CD4-positive, alpha-beta T cell treated with Interleukin-17A for 1 hour (primary cell): ENCODE measurements at places on chromosomes 3 and 15.
A peak's percentile ranks its signal among the peaks of the same experiment; 100 is the strongest.

GRCh38 chr15:52804526-52805081, 14.5 kb upstream of the ONECUT1 start:
- no peak for DNase-seq

- no peak for DNase-seq
These were observed 143.0 kb upstream of the CTDSPL start for GRCh38 chr3:37718632-37719031.

- DNase-seq = no peak
These were observed 143.0 kb downstream of the TNIK start for GRCh38 chr3:171317171-171317570.

DNA sequence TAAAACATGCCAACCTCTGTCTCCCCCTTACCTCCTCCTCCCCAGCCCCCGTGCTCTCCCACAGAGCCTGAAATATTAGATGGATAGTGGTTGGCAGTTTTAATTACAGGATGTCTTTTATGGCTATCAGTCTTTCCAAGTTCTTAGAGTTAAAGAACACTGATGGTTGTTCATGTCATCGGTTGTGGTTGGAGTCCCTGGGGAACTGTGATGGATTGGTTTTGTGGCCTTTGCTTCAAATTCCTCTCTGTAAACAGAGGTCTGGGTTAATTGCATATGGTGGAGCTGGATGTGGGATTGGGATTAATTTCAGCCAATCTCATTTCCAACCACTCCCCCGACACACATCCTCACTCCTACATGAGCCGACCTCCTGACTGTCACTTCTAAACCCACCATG, 164.5 kb upstream of the PROK2 start:
- no peak for DNase-seq

GRCh38 chr3:197447057-197447456, 108.7 kb downstream of the BDH1 start:
- no peak for DNase-seq

GRCh38 chr3:167110901-167111300, 269.2 kb downstream of the ZBBX start:
- no peak for DNase-seq

- DNase-seq = no peak
These were observed 277.5 kb upstream of the CDIN1 start for GRCh38 chr15:36301947-36302346.

- DNase-seq = peak; percentile 26
These were observed 49.5 kb downstream of the CCDC12 start for GRCh38 chr3:46926871-46927717.

DNA sequence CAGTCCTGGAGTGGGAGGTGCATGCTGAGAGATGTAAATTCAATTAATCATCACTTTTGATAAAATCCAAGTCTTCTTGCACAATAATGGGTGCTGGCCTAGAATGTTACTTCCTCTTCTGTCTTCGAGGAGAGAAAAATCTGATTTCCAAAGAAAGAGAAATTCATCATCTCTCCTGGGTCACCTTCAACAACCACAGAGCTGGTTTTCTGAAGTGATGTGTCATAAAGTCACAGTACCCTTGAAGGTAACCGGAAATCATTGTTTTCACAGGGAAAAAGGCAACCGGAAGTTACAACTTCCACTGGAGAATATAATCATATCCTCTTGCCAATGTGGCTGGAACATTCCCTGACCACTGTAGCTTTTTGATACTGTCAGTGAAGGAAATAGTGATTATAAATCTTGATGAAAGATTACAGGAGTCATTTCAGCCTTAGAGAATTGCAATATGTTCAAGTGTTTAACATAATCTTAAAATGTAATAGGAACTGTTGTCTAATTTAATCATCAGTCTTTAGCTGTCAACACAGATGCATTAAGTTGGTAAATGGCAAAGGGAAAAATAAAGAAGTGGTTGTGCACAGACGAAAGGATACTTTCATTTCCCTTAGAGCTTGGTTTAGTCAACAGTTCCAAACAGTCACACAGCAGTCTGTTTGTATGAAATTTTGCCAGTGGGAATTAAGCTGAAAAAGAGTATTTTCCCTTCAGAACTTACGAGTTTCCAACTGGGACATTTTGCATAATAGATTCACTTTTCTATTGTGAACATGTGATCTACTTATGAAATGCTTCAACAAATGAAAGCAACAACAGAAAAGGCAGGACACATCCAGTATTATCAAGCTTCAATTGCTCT, 106.5 kb upstream of the SLC4A7 start:
- peak; percentile 25 for DNase-seq

DNA sequence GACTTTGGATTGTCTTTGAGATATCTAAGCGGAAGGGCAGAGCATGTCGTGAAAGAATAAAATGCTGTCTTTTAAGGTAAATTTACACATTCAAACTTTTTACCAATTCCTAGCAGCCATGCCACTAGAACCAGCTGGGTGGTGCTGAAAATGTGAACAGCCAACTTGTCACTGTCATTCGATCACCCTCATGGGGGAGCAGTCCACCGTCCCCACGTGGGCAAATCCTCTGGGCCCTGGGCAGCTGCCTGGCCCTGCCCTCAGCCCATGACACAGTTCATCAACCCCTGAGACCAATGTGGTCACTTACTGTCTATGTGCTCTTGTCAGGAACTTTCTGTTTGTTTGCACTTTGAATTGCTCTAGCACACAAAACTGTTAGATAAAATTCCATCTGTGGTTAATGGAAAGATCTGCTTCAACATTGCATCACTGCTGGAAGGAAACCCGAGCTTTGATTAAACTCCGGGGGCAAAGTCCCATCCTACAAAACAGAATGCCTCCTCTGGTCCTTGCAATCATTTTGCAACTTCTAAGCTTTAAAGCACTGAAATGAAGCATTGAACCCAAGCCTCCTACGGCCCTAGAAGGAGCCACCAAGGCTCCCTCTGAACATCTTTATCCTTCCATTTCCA, 50.1 kb downstream of the PCSK6 start:
- no peak for DNase-seq

- peak; percentile 18 for DNase-seq
These were observed 12.3 kb downstream of the BOC start for GRCh38 chr3:113223475-113224281.

GRCh38 chr3:119294696-119295671, 801 bp downstream of the ARHGAP31 start:
- peak; percentile 63 for DNase-seq

DNA sequence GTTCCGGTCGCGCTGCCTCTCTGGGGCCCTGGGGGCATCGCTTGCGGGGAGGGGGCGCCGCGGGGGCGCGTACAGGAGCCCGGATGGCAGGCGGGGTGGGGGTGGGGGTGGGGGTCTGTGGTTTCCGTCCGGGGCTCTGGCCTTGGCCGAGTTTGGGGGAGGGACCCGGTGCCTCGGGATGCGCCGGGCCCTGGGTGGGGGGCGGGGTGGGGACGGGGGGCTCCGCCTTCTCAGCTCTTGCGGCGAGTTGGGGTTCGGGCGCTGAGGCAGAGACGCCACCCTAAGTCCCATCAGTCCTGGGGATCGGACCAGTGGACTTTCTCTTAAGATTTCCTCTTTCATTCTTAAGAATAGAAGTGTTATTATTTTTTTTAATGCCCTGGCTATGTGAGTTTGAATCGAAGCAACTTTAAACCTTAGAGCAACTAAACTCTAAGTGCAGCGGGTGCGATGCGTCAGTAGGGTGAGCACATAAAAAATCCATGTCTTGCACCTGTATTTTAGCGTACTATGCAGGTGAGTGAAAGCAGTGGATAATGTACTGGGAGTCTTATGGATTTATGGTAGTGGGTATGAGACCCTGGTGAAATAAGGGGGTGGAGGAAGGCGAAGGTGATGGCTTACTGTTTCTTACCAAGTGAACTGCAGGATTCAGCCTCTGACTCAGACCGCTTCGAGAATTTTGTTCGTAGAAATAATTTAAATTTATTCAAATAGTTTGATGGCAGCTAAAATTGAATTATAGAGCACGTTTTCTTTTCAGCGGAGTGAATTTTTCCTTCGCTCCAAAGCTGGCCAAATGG, 762 bp downstream of the CTNNB1 start:
- peak; percentile 47 for DNase-seq

DNA sequence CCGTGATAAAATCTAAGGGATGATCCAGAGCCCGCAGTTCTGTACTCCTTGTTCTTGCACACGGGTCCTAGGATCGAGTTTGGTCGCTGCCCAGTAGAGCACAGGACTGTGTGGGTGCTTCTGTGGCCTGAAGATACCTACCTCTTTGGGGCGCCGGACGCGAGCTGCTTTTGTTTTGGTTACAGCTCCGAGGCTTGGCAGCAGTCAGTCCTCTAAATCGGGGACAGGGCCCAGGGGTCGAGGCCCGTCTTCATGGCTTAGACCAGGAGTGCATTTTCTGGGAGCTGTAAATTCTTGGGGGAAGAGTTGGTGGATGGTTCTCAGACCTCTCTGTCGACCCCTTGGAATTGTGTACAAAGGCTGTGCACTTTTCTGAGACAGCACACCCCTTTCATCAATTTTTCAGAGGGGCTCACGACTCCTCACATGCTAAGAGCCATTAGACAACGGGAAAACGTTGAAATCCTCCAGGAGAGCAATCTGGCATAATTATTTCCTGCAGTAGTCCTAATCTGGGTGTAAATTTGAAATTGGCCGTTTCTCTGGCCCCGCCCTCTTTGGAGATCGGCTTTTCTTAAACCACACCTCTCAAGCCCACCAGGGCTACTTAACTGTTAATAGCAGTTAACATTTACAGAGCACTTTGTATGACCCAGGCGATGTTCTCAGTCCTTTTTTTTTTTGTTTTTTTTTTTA, 928 bp downstream of the CEP97 start:
- DNase-seq = peak; percentile 38

- DNase-seq = no peak
These were observed 17.0 kb downstream of the SYNM start for GRCh38 chr15:99121691-99122410.

DNA sequence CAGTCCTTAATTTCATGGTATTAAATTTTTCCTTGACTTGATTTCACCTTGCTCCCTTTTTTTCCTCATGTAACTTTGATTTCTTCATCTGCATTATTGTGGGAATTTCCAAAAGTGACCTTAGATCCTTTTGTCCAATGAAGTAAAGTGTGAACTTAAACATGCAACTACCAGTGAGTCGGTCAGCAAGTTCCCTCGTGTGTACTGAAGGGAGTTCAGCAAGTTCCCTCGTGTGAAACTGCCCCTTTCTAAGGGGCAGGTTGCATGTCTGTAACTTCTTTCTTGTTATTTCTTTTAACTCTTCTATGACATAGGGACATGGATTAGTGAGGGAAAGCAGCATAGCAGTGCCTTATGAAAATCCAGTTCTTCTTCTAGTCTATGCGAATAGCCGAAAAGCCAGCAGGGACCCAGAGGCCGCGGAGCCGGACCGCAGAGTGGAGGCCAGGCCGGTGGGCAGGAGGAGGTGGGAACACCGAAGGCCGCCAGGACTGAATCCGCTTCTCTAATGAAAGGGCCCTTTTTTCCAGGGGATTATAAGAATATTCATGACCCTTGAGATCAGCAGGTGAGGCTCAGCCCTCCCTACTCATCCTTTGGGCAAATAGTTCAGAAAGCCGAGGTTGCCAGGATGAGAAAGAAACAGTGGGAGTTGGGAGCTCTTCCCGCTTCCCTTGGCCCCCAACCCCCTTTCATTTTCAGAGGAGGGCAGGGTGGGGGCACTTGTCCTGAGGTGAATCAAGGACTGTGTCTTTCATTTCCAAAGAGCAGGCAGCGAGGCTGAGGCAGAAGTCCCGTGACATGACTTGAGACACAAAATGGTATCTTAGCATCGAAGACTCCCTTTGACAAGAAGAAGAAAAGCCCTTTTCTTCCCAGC, 117.5 kb downstream of the OPA1 start:
- no peak for DNase-seq

DNA sequence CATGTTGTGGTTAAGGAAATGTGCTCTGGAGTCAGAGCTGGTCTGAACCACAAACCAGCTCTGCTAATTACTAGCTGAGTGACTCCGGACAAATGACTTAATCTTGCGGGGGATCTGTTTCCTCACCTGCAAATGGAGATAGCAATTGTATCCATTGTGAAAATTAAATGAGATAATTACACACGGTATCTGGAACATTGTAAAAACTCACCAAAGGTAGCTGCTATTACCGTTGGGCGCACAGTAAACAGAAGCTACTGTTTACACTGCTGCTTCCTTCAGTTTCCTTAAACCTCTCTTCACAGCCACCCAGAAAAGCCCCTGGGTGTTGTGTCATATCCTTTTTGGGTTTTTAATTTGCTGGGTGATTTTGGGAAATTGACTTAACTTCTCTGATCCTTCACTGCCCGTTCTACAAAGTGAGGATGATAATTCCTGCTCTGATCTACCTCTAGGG, 107.8 kb downstream of the MEGF11 start:
- no peak for DNase-seq

- no peak for DNase-seq
These were observed 406.4 kb upstream of the NPAP1 start for GRCh38 chr15:24269166-24269571.

- no peak for DNase-seq
These were observed 52.7 kb upstream of the SPATA12 start for GRCh38 chr3:57007521-57008460.

- DNase-seq = no peak
These were observed 21.8 kb upstream of the CLDN18 start for GRCh38 chr3:137988152-137988551.

- peak; percentile 7 for DNase-seq
These were observed 69.2 kb downstream of the GOLGA8B start for GRCh38 chr15:34514251-34514670.

DNA sequence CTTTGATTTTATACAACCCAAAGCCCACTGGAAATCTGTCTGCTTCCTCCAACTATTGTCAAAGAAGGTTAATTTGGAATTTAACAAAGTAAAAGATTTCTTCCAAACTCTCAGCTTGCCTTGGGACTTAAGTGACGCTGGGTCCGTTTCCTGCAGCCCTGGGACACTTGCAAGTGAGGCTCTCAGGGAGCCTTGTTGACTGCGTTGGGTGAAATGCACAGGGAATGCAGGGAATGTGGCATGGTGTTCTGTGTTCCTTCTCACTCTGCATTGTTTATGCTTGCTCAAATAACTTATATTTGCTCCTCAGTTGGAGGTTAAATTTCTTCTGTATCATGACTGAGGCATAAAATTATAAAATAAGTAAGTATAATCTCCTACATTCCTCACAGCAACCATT, 60.9 kb upstream of the TJP1 start:
- no peak for DNase-seq

- DNase-seq = peak; percentile 16
These were observed 2.7 kb downstream of the TMEM108 start for GRCh38 chr3:133040696-133041523.

GRCh38 chr3:65901226-65901625, 137.5 kb downstream of the MAGI1 start:
- DNase-seq = no peak

DNA sequence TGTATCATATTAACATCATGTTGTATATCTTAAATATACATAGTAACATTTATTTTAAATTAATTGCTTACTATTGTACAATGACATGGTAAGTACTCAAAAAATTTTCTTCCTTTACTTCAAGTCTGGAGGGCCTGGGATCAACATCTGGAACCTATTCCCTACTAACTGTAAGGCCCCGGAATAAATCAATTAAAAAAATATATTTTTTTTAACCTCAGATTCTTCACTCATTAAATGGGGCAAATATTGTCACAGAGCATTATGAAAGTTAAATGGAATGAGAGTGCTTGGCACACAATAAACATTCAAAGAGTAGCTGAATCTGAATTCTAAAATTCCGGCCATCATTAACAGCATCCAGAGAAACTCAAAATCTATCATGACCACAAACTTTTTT, 16.5 kb downstream of the GSK3B start:
- DNase-seq = no peak
